Activated effector memory CD4-positive, alpha-beta T cell treated with Interleukin-2 at 50 U/mL for 16 hours (primary cell): ENCODE measurements at places on chromosomes 3 and 15.

DNA sequence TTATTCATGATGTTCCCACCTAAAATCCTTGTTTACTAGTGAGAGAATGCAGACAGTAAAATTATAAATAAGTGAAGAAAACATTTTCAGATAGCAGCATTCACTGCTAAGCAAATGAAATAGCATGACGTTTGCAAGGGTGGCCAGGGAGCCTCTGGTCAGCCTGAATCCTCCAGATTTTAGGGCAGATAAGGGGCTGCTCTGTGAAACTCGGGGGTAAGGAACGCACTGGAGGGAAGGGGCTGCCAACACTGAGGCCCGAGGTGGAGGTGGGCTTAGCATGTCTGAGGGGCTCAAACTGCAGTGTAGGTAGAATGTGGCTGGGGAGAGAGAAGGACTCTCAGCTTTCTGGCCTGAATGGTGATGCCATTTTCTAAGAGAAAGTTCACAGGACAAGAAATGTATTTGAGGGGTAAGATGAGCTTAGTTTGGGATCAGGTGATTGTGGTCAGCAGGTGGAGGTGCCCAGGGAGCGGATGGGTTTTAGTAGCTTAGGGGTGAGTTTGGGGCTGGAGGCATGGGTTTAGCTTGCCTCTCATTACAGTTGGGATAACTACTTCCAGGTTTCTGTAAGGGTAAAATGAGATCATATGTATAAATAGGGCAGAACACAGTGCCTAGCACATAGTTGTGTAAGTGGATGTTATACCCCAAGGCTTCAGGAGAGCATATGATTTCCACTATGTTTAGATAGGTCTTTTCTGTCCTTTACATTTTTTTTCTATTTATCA is 20.5 kb downstream of the GPR171 start:
- no peak for DNase-seq

DNA sequence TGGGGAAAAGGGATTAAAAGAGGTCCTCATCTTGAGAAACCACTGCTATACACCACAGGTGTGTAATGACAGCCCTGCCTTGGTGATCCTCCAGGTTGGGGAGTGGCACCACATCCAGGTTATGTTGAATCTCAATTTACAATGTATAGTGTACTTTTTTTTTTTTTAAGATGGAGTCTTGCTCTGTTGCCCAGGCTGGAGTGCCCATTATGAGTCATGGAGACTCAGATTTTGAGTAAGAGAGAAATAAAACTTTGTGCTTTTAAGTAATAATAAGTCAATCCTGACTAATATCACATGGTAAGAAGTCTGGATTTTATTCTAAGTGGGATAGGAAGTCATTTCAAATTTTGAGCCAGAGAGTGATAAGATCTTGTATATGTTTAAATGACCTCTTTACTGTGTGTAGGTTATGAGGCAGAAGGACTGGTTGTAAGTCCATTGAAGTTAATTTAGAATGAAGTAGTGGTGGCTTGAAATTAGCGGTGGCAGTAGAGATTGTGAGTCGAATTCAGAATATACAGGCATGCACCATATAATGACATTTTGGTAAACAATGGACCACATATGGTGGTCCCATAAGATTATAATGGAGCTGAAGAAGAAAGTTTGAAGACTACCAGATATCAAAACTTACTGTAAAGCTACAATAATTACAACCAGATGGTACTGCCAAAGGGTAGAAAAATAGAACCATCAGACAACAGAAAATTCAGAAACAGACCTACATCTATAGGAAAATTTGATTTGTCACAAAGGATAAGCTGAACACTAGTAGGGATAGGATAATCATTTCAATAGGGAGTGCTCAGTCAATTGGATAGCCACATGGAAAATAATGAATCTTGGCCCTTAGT is 20.7 kb downstream of the POPDC2 start:
- no peak for DNase-seq

DNA sequence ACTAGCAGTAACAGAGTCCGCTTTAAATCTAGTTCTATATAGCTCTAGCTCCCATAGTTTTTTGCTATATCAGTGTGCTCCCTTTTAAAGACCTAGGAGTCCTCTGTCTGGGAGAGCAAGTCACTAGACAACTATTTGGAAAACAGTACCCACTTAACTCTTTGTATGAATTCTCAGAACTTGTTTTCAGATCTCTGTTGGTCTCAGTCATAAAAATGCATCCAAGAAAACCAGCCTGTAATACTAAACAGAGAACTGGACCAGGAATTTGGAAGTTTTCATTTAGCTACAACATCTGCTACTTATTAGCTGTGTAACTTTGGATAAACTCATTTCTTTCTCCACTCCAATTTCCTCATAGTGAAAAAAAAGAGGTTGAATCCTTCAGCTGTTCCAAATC is 56.9 kb upstream of the C3orf49 start:
- no peak for DNase-seq

DNA sequence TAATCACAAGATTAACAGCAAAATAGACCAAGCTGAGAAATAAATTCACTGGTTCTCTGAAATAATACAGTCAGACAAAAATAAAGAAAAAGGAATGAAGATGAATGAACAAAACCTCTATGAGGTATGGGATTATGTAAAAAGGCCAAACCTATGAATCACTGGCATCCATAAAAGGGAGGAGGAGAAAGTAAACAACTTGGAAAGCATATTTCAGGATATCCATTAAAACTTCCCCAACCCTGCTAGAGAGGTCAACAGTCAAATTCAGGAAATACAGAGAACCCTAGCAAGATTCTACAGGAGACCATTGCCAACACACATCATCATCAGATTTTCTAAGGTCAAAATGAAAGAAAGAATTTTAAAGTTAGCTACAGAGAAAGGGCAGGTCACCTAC is 649.7 kb upstream of the CBLB start:
- DNase-seq = no peak

- no peak for DNase-seq
These were observed 93.8 kb upstream of the ICE2 start for GRCh38 chr15:60572541-60573421.

DNA sequence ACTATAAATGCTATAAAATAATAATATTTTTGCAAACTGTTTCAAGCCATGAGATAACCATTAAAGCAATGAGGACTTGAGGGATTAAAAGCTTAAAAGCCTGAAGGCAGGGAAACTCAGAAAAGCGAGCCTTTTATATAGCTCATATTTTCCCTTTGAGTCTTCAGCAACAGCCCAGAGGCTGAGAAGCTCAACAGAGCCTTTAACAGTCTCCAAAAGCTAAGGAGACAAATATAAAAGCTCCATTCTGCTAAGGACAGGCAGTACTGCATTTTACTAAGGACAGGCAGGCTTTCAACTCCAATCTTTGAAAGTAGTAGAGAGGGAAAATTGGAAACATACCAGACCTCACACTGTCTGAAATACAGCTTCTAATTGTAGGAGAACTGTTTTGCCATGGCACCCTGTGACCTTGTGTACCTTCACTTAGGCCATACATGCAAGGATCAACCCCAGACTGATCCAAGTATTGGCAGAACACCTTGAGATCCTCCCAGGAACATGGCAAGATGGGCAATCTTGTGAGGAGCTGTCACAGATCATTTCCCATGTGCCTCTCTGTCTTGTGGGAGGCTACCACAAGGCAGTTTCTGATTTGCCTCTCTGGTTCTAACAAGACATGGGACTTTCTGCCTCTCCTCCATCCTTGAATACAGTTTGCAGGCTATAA is 53.1 kb upstream of the ARNT2 start:
- no peak for DNase-seq

- DNase-seq = no peak
These were observed 95.2 kb downstream of the CHSY1 start for GRCh38 chr15:101156509-101157159.

- DNase-seq = no peak
These were observed 2.9 kb downstream of the KLHL24 start for GRCh38 chr3:183638101-183638852.

DNA sequence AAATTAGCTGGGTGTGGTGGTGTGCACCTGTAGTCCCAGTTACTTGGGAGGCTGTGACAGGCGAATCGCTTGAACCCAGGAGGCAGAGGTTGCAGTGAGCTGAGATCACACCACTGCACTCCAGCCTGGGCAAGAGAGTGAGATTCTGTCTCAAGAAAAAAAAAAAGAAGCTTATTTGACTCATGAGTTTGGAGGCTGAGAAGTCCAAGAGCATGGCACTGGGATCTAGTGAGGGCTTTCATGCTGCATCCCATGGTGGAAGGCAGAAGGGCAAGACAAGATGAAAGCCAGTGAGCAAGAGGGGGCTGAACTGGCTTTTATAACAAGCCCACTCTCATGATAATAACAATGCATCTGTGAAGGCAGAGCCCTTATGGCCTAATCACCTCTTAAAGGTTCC is 33.4 kb downstream of the SEC62 start:
- DNase-seq = no peak

DNA sequence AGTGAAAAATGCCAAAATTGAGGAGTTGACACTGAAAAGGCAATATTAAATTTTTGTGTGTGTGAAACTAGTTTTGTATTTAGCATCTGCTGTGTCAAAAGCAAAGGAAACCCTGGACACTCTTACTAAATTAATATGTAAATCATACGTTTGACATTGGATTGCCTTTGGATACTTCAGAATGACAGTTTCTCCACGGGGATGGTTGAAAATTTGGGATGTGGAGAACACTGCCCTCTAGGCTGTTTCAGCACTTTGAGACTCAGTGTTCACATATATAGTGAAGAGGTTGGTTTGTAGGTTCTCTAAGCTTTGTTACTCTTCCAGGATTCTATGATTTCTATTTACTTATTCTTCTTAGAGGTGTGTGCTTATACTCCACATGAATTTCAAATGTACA is 3.0 kb downstream of the ROBO2 start:
- no peak for DNase-seq

GRCh38 chr3:184008161-184008560 is 9.5 kb downstream of the ABCC5 start:
- no peak for DNase-seq

DNA sequence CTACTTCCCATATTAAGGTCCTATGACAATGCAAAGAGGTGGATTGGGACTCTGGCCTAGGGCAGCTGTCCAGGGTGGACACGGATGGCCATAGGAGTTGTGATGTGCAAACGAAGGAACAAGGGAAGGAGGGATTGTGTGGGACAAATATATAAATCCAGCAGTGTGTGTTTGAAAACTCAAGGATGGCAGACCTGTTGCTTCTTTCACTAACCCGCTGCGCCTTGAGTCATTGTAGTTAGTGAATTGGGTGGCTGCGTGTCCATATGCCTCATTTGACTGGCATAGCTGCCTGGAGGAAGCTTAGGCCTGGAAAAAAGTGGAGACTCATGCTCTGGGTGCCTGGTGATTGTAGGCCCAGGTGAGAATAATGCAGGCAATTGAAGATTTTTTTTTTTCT is 334.7 kb downstream of the THSD4 start:
- no peak for DNase-seq

DNA sequence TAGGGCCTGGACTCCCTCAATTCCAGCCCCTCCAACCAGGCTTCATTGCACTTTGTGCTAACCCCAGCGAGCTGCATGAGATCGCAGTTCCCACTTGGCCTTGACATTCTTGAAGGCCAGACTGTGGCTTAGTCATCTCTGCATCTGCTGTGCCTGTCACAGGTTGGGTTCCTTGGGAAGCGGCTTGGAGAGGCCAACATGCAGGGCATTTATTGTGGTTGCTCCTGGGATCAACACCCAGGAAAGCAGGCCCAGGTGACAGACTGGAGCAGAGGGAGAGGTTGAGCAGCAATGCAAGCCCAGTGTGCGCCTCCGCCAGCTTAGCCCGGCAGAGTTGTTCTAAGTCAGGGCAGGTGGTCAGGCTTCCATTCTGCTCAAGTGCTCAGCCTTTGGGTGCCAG is 10.5 kb downstream of the ABCF3 start:
- DNase-seq = no peak

DNA sequence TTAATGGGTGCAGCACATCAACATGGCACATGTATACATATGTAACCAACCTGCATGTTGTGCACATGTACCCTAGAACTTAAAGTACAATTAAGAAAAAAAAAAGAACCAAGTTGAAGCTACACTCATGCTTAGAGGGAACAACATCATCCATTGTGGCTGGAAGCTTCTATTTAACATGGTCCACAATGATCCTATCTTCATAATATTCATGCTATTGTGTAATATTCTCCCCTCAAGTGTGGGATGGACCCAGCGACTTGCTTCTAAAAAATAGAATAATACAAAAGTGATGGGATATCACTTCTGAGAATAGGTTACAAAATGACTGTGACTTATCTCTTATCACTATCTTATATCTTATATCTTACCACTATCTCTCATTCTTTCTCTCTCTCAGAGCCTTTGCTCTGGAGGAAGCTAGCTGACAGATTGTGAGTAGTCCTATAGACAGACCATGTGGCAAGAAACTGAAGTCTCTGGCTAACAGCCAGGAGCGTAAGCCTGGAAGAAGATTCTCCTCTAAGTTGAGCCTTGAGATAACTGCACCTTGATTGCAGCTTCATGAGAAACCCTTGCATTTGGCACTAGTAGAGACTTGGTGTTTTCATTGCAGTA is 198.5 kb upstream of the MRPL3 start:
- DNase-seq = no peak

- DNase-seq = peak; percentile 63
These were observed 51.2 kb upstream of the ULK4 start for GRCh38 chr3:42012935-42013690.

DNA sequence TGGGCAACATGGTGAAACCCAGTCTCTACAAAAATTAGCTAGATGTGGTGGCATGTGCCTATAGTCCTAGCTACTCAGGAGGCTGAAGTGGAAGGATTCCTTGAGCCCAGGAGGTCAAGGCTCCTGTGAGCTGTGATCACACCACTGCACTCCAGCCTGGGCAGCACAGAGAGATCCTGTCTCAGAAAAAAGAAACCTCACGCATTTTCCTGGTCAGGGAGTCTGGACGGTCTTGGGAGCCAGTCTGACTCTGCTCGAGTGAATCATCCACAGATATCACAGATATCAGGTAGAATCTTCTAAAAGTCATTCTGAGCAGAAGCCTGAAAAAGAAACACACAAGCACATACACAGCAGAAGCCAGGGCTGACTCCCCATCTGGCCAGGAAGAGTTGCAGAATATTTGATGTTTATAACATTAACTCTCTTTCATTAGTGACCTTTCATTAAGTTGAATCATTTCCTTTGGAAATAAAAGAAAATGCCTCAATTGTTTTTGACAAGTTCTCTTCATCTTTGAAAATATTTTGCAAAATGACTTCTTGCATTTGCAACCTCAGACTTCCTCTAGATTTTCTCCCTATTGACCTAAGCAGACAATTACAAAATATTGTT is 56.5 kb upstream of the ABHD17C start:
- no peak for DNase-seq

- DNase-seq = no peak
These were observed 148.6 kb downstream of the CACNA2D3 start for GRCh38 chr3:54270816-54271526.

- no peak for DNase-seq
These were observed 22.9 kb upstream of the TRA2B start for GRCh38 chr3:185960522-185961288.
